ENCODE measurements at places on chromosomes 3 and 15.

DNA sequence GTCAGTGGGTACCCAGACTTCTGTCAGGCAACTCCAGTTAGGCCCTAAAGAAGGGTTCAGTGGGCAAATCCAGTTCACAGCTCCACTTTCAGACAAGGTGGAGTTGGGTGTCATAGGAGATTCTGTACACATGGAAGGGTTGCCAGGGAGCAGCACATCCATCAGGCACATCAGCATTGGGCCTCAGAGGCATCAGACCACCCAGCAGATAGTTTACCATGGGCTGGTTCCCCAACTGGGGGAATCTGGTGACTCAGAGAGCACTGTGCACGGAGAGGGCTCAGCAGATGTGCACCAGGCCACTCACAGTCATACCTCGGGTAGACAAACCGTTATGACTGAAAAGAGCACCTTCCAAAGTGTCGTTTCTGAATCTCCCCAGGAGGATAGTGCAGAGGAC lies 27.2 kb downstream of the SYNM start:
- DNase-seq, result no peak

DNA sequence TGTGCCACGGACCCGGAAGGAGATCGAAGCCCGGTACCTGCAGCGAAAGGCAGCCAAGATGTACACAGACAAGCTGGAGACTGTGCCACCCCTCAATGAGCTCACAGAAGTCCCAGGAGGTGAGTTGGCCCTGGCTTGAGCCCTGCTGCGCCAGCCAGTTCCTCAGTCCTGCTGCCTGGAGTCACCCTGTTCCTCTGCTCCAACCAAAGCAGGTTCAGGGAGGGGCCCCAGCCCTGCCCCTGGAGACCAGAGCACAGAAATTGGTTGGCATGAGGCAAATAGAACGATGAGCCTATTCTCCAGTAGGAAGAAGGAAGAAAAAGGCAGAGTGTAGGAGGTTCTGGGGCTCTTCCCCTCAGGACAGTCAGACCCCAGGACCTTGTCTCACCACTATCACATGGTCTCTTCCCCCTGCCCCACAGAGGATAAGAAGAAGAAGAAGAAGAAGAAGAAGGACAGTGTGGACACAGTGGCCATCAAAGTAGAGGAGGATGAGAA lies 8.0 kb downstream of the TMIE start:
- no peak for DNase-seq

DNA sequence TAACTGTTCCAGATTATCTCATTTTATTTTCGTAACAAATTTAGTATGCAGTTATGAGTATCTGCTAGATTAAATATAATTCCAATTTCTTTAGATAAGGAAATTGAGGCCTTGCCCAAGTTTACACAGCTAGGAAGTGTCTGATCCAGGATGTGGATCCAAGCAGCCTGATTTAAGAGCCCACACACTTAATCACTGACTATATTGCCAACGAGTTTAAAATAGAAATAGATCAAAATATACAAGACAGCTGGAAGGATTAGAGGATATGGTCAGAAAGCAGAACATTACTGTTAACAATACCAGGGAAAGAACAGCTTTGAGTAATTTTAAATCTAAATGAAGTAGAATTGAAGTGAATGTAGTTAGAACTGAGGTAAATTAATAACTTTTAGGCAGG lies 215.2 kb downstream of the C3orf38 start:
- no peak for DNase-seq

DNA sequence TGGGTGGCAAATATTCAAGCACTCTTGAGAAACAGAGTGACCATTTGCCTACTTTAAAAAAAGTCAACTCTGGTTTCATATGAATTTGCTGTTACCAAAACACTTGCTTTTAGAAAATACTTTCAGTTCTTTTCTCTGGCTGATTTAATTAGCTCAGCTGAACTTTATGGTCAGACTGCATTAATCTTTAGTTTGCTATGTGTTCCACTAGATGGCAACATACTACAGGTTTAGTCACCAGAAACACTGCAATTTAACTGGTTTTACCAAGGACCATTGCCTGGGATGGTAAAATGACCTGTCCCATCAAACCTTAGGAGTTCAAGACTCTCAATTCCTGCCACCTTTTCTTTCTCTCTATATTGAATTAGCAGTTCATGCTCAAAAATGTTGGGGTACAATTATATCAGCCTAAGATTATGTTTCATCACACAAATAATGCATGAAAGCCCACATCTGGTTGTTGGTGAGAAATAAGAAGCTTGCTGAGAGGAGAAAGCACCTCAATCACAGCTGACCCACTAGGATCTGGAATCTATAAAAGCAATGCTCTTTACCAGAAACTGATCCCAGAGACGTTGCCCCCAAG lies 14.2 kb downstream of the EIF4E3 start:
- peak; percentile 57 for DNase-seq

- DNase-seq, result no peak
Observed at GRCh38 chr3:89402051-89402450, 294.6 kb downstream of the EPHA3 start.

DNA sequence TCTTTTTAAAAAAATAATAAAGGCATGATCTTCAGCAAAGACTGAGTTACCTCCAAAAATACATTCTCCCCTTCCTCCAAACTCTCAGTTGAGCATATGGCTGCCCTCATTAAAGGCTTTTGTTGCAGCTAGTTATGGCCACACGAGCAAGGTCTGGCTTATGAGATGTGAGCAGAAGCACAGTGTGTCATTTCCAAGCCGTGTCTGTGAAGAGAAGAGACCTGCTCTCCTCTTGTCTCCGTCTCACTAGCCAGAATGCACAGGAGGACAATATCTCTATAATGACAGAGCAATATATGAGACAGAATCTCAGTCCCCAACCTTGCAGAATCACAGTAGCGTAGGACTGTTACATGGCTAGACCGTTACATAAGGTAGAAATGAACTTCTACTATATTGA lies 152.3 kb downstream of the MAGI1 start:
- DNase-seq, result no peak

GRCh38 chr15:51982013-51982769 lies 10.6 kb upstream of the LEO1 start:
- peak; percentile 71 for DNase-seq

GRCh38 chr15:44188795-44189194 lies 6.3 kb downstream of the FRMD5 start:
- no peak for DNase-seq

DNA sequence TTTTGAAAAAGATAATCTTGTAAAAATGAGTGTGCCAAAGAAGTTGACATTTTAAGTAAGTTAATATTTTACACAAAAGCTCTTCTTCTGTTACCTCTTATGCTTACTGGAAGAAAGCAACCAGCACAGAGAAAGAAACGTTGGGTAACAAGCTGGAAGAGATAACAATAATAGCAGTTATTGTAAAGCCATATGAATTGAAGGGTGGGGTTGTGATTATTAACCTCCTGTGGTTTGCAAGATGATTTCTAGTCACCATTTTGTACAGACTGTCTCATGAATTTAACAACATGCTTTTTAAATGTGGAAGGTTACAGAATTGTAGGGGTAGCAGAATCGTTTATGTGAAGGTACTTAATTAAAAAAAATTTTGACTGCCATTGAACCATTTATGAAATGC lies 9.2 kb downstream of the RAP2B start:
- no peak for DNase-seq

- DNase-seq, result peak; percentile 19
Observed at GRCh38 chr15:90710436-90711027, 6.6 kb upstream of the BLM start.

GRCh38 chr3:128100638-128101037 lies 23.0 kb downstream of the RUVBL1 start:
- DNase-seq, result no peak

DNA sequence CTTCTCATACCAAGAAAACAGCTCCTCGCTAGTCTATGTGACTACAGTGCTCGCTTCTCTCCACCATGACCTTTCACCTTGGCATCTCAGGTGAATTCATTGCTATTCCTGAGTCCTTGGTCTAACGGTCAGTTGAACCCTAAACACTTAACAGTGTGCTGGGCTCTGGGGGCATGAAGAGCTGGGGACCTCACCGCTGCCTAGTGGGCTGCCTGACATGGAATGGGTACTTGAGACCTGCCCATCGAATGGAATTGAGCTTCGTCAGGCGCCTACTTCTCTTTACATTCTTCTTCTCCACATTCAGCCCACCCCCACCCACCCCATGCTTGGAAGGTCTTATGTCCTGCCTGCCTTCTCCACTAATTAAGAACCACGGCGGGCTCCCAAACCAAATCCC lies 22.1 kb downstream of the BOC start:
- DNase-seq, result no peak

- no peak for DNase-seq
Observed at GRCh38 chr3:12875857-12876836, 34.8 kb upstream of the RPL32 start.

DNA sequence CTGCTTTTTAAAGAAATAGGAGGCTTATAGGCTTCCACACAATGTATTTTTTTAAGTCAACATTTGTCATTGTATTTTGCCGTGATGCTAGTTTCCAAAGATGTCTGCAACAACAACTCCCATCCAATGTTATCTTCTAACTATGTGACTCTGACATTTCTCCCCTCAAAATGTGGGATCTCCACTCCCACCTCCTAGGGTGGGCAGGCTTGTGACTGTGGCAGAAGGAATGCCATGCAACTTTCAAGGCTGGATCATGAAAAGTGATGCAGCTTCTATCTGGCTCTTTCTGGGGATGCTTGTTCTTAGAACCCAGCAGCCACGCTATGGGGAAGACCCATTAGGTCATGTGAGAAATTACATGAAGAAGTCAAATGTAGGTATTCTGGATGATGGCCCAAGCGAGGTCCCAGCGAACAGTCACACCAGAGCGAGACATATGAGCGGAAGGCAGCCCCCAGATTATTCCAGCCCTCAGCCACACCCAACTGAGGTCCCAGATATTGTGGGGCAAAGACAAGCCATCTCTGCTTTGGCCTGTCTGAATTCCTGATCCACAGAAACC lies 124.3 kb downstream of the BDH1 start:
- DNase-seq, result no peak

GRCh38 chr3:136414476-136414875 lies 164.3 kb downstream of the PCCB start:
- no peak for DNase-seq
